ENCODE measurements at places on chromosomes 2 and 18. TPM values are rescaled to one million over a fixed set of nuclear protein-coding genes. Genes with fewer than 3 reads are reported as not detected.

EPHA4 gene
- total RNA-seq: 6.8 TPM

PTPRN gene
- total RNA-seq: 22.6 TPM

GDF7 gene
- total RNA-seq: not detected

MAP3K19 gene
- total RNA-seq: not detected

FAM124B gene
- 0.26 TPM for total RNA-seq

TRAF3IP1 gene
- total RNA-seq: 4.7 TPM

ERMN gene
- not detected for total RNA-seq

TRIM43 gene
- total RNA-seq: not detected

PPP4R1 gene
- 53.9 TPM for total RNA-seq

ASXL2 gene
- 10.7 TPM for total RNA-seq

CAPN14 gene
- not detected for total RNA-seq

MAP2 gene
- total RNA-seq: 4.6 TPM

DSC2 gene
- total RNA-seq: 1.7 TPM

IWS1 gene
- total RNA-seq: 24.0 TPM

KIAA2012 gene
- total RNA-seq: not detected

UGT1A1 gene
- total RNA-seq: not detected

TLX2 gene
- total RNA-seq: not detected

ZNF513 gene
- total RNA-seq: 5.9 TPM

PNO1 gene
- total RNA-seq: 11.3 TPM

ITGA6 gene
- total RNA-seq: 11.8 TPM

FAM237A gene
- total RNA-seq: not detected

KCNG2 gene
- 4.7 TPM for total RNA-seq

PJVK gene
- total RNA-seq: 2.9 TPM

BOD1L2 gene
- total RNA-seq: not detected

KCNG3 gene
- total RNA-seq: not detected

TRPM8 gene
- total RNA-seq: not detected

INPP5D gene
- total RNA-seq: 0.65 TPM

COL3A1 gene
- 1,834 TPM for total RNA-seq

C1GALT1C1L gene
- 0.39 TPM for total RNA-seq

TRIM54 gene
- 0.24 TPM for total RNA-seq

ITGB6 gene
- 15.0 TPM for total RNA-seq

IL18R1 gene
- total RNA-seq: 3.1 TPM

HAT1 gene
- 37.4 TPM for total RNA-seq

KHK gene
- 0.24 TPM for total RNA-seq

GPAT2 gene
- total RNA-seq: 4.9 TPM

PPP1R1C gene
- 0.96 TPM for total RNA-seq

TUBA4B gene
- total RNA-seq: not detected

BCL2L11 gene
- total RNA-seq: 36.8 TPM

ALPI gene
- not detected for total RNA-seq

FOXD4L1 gene
- total RNA-seq: under 0.01 TPM

SLC4A3 gene
- total RNA-seq: 4.0 TPM

ABCG5 gene
- total RNA-seq: not detected

TMSB10 gene
- total RNA-seq: 9,695 TPM

CREG2 gene
- total RNA-seq: 0.91 TPM

DNAH7 gene
- 1.3 TPM for total RNA-seq

PDE1A gene
- 15.3 TPM for total RNA-seq

MYCN gene
- 0.32 TPM for total RNA-seq

LRRTM1 gene
- total RNA-seq: not detected

ATP6V1B1 gene
- total RNA-seq: 0.40 TPM

SCN9A gene
- 1.0 TPM for total RNA-seq

C2orf78 gene
- total RNA-seq: not detected

SCN1A gene
- not detected for total RNA-seq

MOCOS gene
- 1.4 TPM for total RNA-seq

ASB18 gene
- total RNA-seq: not detected

CFC1 gene
- total RNA-seq: not detected

SCN7A gene
- 3.5 TPM for total RNA-seq

UGT1A5 gene
- not detected for total RNA-seq

FBXO48 gene
- 0.65 TPM for total RNA-seq

CAPN13 gene
- not detected for total RNA-seq

UGT1A6 gene
- not detected for total RNA-seq
